ENCODE measurements at places on chromosomes 7 and 10. TPM values are rescaled to one million over a fixed set of nuclear protein-coding genes. Genes with fewer than 3 reads are reported as not detected.

DNA sequence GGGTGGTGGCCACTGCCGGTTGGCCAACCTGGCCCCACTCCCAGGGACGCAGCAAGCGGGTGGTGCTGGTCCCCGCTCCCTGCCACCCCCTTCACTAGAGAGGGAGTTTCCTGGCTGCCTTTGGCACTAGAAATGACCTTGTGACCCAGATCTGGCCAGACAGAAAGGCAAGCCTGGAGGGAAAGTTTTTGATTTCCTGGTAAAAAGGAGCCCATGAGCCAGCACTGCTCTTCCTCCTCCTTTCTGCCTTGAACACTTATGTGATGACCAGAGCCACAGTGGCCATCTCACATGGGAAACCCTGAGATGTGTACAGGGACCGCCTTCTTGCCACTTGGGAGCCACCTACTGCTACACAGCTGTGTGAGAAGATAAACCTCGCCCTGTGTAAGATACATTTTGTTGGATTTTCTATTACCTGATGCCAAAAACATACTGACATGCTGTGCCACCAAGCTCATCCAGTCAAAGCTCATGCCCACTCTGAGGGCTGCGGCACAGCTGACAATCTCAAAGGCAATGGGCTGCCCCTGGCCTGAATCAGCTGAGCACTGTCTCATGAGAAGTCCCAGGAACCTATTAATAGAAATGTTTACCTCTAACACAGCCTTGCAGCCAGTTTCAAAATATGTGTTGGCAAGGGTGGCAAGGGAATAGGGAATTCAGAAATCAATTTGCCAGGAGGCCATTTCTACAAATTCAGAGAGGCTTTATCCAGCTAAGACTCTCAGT, 94.0 kb downstream of the CYTH3 start:
- no peak for DNase-seq

DNA sequence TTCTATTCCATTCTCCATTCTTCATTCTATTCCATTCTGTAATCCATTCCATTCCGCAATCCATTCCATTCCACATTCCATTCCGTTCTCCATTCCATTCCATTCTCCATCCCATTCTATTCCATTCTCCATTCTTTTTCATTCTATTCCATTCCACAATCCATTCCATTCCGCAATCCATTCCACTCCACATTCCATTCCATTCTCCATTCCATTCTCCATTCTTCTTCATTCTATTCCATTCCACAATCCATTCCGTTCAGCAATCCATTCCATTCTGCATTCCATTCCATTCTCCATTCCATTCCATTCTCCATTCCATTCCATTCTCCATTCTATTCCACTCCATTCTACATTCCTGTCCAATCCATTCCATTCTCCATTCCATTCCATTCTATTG, 85.2 kb downstream of the NSUN6 start:
- DNase-seq = no peak

GRCh38 chr10:3825244-3825643, 40.2 kb upstream of the KLF6 start:
- DNase-seq = peak; percentile 97

Gene ENO4
- total RNA-seq = 0.23 TPM

Gene NAT16
- total RNA-seq = not detected

Gene EEPD1
- total RNA-seq = 3.5 TPM

Gene TACR2
- total RNA-seq = 0.29 TPM

Measured in LHCN-M2 (cell line).